ENCODE measurements at places on chromosomes 2 and 18. TPM values are rescaled to one million over a fixed set of nuclear protein-coding genes. Genes with fewer than 3 reads are reported as not detected.

GCKR gene
- not detected for total RNA-seq

ABCG5 gene
- not detected for total RNA-seq

- no peak overlapping the region for H3K27ac ChIP-seq
- no peaks in the 10 kb centered on the region for H3K27me3 ChIP-seq
- no peaks in the 10 kb centered on the region for H3K4me1 ChIP-seq
- DNase-seq: peak; percentile 70
Measured at GRCh38 chr2:12587729-12588522, 128.8 kb upstream of the TRIB2 start.

EIPR1 gene
- 19.0 TPM for total RNA-seq

USP14 gene
- total RNA-seq: 26.0 TPM

AGXT gene
- total RNA-seq: 0.13 TPM

GRCh38 chr2:240166761-240167587 is 26.5 kb upstream of the OTOS start:
- H3K36me3 ChIP-seq: no peaks in the 10 kb centered on the region
- peaks cover 3% of the 10 kb centered on the region for H3K4me1 ChIP-seq
- H3K27ac ChIP-seq: no peak overlapping the region
- peaks cover 13% of the 10 kb centered on the region for H3K27me3 ChIP-seq

C2orf78 gene
- total RNA-seq: not detected

LRP2 gene
- 0.13 TPM for total RNA-seq

GRCh38 chr18:46622999-46623398 is 34.0 kb downstream of the LOXHD1 start:
- DNase-seq: peak; percentile 30
- H3K4me3 ChIP-seq: no peak overlapping the region
- peaks cover 10% of the 10 kb centered on the region for H3K27me3 ChIP-seq
- H3K4me1 ChIP-seq: no peaks in the 10 kb centered on the region
- no peaks in the 10 kb centered on the region for H3K36me3 ChIP-seq
- no peak overlapping the region for H3K27ac ChIP-seq

USP40 gene
- total RNA-seq: 22.5 TPM

DNA sequence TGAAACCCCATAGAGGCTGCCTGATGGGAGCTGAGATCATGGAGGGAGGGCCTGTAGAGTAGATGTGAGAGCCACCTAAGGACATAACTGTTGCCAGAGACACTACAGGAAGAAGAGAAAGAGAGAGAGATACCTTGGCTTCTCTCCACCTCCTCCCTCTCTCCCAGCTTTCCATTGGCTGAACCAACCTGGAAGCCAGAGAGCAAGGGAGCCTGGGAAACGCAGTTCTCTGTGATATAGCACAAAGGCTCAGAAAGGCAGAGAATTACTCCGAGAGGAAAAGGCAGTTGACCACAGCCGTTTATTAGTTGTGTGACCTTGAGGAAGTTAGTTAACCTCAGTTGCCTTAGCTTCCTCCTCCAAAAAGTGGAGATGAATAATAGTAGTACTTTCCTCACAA is 37.7 kb upstream of the MAT2A start:
- H3K27me3 ChIP-seq: no peaks in the 10 kb centered on the region
- H3K27ac ChIP-seq: no peak overlapping the region
- H3K4me3 ChIP-seq: no peak overlapping the region
- H3K36me3 ChIP-seq: no peaks in the 10 kb centered on the region
- peaks cover 33% of the 10 kb centered on the region for H3K4me1 ChIP-seq
- peak; percentile 46 for DNase-seq

SDC1 gene
- total RNA-seq: 8.4 TPM

GRCh38 chr2:197011801-197012641 is 85.5 kb upstream of the PGAP1 start:
- H3K4me1 ChIP-seq: no peaks in the 10 kb centered on the region
- no peak overlapping the region for H3K4me3 ChIP-seq

DNA sequence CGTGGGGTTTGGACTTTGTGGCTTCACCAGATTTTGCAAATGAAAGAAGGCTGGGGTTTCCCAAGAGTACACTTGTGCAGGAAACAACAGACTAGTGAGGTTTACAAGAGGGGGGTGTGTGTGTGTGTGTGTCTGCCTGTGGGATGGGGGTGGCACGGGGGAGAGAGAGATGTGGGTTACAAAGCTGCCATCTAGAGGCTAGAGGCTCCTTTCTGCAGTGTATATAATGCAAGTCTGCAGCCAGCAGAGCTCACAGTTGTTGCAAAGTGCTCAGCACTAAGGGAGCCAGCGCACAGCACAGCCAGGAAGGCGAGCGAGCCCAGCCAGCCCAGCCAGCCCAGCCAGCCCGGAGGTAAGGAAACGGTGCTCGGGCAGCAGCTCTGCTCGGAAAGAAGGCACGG is at the start of gene ACKR3:
Gene ACKR3, plus strand, starts transcription at position 253 of the 401 bp plus-strand sequence. CDS start 10,641 bp downstream, outside the sequence.
- peak within 1 kb of the TSS; percentile 88 for H3K27ac ChIP-seq
- DNase-seq: peak; percentile 95
- H3K4me1 ChIP-seq: peaks cover 43% of the 10 kb centered on the region
- H3K4me3 ChIP-seq: peak within 1 kb of the TSS; percentile 36
- H3K27me3 ChIP-seq: peaks cover 14% of the 10 kb centered on the region
- H3K36me3 ChIP-seq: no peaks in the 10 kb centered on the region

- H3K27ac ChIP-seq: peak overlapping the region; percentile 47
- no peaks in the 10 kb centered on the region for H3K36me3 ChIP-seq
- no peaks in the 10 kb centered on the region for H3K27me3 ChIP-seq
- no peak overlapping the region for H3K4me3 ChIP-seq
- H3K4me1 ChIP-seq: peaks cover 6% of the 10 kb centered on the region
Measured at GRCh38 chr18:63253428-63254372, 65.9 kb downstream of the BCL2 start.

PXDN gene
- 95.4 TPM for total RNA-seq

FHOD3 gene
- total RNA-seq: 27.7 TPM

GRCh38 chr18:23825978-23826405 is 136.7 kb downstream of the LAMA3 start:
- peak; percentile 89 for DNase-seq
- H3K4me3 ChIP-seq: no peak overlapping the region
- H3K27ac ChIP-seq: no peak overlapping the region
- H3K27me3 ChIP-seq: no peaks in the 10 kb centered on the region
- H3K4me1 ChIP-seq: no peaks in the 10 kb centered on the region

VSNL1 gene
- 2.3 TPM for total RNA-seq

GRCh38 chr2:12718015-12718671 is 1.4 kb downstream of the TRIB2 start:
- DNase-seq: peak; percentile 67
- peak overlapping the region; percentile 95 for H3K4me3 ChIP-seq
- peaks cover 7% of the 10 kb centered on the region for H3K27me3 ChIP-seq
- H3K36me3 ChIP-seq: peaks cover 3% of the 10 kb centered on the region
- peaks cover 34% of the 10 kb centered on the region for H3K4me1 ChIP-seq

DNA sequence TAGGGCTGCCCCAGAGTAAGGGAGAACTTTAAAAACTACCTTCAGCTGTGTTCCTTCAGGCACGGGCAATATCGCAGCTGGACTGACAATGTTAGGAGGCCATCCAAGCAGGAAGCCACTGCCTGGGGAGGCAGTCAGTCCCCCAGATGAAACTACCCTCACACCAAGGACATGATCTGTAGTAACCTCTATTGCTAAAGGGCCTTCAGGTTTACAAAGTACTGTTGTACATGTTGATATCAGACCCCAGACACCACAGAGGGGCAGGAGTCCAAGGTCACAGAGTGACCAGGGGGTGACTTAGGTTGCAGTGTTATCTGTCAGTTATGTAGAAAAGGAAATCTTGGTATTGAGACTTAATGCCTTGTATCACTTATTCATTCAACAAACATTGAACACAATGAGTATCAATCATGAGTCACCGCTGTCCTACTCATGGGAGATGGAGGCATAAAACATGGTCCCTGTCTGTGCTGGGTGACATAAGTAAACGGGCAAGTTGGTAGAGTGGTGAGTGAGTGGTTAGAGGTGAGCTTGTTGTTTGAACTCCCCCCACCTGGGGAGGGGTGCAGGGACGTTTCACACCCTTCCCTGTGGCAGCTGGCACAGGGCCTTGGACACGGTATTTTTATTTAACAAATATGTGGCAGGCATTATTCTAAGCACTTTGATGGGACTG is 7.1 kb downstream of the CABLES1 start:
- peaks cover 4% of the 10 kb centered on the region for H3K27me3 ChIP-seq
- H3K27ac ChIP-seq: no peak overlapping the region
- no peak for DNase-seq
- no peak overlapping the region for H3K4me3 ChIP-seq
- no peaks in the 10 kb centered on the region for H3K36me3 ChIP-seq

ACTG2 gene
- total RNA-seq: 1.3 TPM

TNP1 gene
- total RNA-seq: 0.31 TPM

DNA sequence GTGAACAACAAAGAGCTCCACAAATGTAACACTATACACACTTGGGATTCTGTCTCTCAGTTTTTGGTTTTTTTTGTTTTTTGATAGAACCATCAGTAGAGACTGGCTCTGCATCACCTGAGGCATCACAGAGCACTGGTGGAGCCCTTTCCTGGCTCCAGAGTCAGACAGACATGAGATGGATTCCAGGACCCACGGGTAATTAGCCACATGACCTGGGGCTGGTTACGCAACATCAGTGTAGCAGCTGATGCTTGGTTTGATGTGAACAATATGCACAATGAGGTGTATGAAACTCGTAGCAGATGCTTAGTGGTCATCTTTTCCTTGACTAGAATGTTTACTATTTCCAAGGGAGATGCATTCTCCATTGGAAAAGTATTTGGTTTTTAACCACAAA is 40.7 kb downstream of the CMPK2 start:
- H3K27me3 ChIP-seq: no peaks in the 10 kb centered on the region
- no peak for DNase-seq
- peaks cover 11% of the 10 kb centered on the region for H3K4me1 ChIP-seq
- no peaks in the 10 kb centered on the region for H3K36me3 ChIP-seq
- H3K27ac ChIP-seq: no peak overlapping the region
- H3K4me3 ChIP-seq: no peak overlapping the region
